ENCODE measurements at places on chromosomes 11 and 22. TPM values are rescaled to one million over a fixed set of nuclear protein-coding genes. Genes with fewer than 3 reads are reported as not detected.

NFAM1 gene
- 0.03 TPM for polyA plus RNA-seq

C11orf21 gene
- 0.08 TPM for polyA plus RNA-seq

GGTLC3 gene
- 0.22 TPM for polyA plus RNA-seq

OR51B5 gene
- polyA plus RNA-seq: 0.16 TPM

SEPTIN3 gene
- polyA plus RNA-seq: 0.08 TPM

NCAM1 gene
- polyA plus RNA-seq: 0.05 TPM

OR5M10 gene
- not detected for polyA plus RNA-seq

DNA sequence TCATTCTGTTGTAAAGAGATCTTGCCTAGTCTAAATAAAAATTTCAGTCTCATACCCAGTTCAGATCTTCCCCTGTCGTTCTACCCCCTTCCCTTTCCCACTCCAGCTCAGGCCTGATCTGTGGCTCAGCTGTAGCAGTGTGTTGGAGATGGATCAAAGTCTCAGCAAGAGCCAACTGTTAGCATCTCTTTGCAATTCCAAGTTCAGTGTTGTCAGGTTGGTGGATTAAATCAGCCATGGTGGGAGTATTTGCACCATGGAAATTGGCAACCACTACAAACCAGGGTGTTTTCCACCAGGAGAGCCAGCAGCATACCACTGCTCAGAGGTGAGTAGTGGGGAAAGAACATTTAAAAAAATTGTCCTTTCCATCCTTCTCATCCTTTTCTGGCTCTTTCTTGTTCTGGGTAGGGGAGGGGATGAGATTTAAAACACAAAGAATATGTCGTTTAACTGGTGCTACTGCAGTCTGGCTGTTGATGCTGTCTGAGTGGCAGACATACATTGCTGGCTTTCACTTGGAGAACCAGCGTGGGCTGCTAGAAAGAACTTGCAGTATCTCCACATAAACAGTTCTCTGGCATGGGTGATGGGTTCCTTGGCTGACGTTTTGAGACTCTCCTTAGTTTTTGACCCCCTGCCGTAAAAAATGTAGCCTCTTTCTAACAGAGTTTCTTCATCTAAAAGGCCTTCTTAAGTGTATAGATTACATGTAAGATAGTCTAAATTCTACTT is 514.1 kb downstream of the RAB38 start:
- DNase-seq: no peak

GRCh38 chr11:63849691-63850090 is 10.8 kb downstream of the MARK2 start:
- no peak for DNase-seq

DNA sequence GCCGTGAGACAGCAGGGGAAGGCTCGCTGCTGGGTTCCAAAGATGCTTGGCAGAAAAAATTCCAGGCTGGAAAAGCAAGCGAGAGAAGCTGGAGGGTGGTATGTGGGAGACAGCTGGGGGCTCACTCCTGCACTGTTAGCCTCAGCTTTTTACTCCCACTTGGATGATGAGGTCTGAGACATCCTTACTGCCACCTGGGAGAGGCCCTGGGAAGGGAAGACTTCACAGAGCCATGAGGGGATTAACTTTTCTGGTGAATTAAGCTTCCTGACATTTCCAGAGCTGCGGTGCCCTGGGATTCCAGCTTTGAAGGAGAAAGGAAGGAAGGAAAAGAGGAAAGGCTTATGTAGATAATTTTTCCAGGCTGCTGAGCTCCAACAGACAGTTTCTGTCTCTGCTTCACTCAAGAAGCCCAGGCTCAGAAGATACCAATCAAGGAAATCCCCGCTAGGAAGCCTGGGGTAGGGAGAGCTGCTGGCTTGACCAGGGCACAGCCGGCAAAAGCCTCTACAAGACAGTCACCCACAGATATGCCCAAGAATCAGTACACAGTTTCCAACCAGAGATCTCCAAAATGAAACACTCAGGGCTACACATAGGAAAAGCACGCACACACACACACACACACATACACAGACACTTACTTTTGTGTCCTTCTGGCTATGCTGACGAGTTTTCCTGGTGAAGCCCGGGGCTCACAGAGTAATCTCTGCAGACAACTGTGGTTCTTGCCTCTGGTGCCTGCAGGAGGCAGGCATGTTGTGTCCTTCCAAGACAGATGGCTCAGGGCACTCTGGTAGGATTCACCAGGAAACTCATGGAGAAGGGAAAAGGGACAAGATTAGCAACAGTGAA is 907 bp downstream of the MCHR1 start:
- DNase-seq: no peak

GRCh38 chr11:65160643-65161042 is 9.4 kb upstream of the SPDYC start:
- DNase-seq: no peak

- DNase-seq: no peak
Observed at GRCh38 chr11:21625982-21626381, 566.9 kb upstream of the ANO5 start.

DNA sequence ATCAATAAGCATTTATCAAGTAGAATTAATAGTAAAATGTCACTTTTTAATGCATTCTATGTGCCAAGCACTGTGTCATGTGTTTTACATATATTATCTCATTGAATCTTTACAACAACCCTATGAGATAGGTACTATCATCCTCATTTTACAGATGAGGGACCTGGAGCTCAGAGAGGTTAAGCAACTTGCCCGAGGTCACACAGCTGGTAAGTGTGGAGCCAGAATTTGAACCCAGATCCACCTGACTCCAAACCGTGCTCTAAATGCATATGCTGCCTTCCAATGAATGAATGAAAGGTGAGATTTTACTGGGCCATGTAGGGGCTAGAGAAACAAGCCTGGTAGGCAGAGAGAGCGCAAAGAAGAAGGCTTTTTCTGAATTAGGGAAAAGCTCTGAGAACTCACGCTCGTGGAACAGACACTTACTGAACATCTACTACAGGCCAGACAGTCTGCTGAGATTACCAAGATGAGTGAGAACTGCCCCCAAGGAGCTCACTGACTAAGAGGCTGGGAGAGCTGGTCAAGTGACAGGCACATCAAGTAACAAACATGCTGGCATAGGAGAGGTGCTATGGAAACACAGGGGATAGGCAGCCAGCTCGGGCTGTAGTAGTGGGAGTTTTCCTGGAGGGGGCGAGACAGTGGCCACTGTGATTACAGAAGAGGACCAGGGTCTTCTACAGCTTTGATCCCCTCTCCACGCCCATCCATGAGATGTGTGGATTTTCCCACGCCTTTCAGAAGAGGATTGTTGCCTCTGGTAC is 4.4 kb downstream of the ABCG4 start:
- no peak for DNase-seq

DNA sequence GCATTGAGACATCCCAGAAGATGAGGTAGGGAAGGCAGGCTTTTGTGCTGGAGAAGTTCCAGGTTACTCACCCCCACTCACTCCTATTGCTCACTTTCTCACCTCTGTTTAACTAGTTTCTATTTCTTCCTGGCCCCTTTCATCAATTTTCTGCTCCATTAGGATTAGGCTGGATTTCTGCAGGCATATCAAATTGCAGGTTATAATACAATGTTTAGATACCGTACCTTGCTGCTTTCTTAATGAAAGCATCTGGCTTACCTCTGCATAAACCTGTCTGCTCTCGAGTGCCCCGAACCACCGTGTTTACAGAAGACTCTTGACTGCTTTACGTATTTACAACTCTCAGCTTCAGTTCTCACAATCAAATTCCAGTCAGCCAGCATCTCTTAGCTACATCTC is 173.7 kb downstream of the ADAMTS15 start:
- no peak for DNase-seq

DNA sequence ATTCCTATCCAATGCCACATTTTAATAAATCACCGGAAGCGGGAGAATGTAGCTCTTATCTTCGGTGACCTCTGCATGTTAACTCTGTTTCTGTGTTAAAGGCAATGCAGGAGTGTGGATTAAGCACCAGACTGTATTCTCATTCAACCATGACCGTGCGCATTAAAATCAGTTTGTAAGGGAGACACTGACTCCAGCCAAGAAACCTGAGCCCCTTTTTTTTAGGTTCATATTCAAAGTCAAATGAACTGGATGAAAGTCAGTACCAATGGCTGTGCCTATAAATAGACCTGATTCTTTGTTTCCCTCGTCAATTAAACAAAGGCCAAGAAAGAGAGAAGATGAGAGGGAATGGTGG is 32.2 kb downstream of the C11orf91 start:
- DNase-seq: no peak

- DNase-seq: no peak
Observed at GRCh38 chr11:86143087-86144030, 74.5 kb upstream of the PICALM start.

DNA sequence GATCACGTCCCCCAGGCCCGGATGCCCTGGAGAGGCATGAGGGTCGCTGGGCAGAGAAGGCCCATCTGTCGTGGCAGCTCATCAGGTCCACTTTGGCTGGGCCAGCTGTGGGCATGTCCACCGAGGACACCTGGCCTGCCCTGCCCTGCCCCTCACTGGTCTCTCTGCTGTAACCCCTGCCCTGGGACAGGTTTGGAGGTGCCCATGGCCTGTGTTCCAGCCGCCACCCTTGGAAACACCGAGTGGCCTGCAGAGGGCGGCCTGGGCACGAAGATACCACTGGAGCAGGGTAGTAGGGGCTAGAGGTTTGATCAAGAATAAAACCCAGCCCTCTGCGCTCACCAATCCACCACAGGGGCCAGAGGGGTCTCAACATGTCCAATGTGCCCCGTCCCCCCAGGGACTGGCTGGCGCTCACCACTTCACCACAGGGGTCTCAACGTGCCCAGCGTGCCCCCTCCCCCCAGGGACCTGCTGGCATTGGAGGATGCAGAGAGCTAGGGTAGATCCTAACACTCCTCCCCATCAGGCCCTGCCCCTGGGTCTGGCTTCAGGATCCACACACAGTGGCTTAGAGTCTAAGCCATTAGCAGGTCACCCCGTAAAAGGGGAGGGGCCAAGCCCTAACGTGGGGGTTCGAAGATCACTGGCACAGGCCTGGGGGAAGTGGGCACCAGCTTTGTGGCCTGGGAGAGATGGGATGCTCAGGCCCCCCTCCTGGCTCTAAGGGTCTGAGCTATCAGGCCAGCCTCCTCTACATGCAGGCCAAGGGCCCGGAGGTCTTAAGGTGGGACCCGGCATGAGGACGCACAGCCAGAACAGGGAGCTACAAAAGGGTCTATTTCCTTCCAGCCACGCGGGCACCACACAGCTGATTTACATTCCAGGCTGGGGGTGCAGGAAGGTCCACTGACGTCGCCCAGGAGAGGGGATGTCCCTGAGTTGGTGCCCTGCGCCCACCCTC is 1.3 kb upstream of the HDAC10 start:
- DNase-seq: peak; percentile 39

DNA sequence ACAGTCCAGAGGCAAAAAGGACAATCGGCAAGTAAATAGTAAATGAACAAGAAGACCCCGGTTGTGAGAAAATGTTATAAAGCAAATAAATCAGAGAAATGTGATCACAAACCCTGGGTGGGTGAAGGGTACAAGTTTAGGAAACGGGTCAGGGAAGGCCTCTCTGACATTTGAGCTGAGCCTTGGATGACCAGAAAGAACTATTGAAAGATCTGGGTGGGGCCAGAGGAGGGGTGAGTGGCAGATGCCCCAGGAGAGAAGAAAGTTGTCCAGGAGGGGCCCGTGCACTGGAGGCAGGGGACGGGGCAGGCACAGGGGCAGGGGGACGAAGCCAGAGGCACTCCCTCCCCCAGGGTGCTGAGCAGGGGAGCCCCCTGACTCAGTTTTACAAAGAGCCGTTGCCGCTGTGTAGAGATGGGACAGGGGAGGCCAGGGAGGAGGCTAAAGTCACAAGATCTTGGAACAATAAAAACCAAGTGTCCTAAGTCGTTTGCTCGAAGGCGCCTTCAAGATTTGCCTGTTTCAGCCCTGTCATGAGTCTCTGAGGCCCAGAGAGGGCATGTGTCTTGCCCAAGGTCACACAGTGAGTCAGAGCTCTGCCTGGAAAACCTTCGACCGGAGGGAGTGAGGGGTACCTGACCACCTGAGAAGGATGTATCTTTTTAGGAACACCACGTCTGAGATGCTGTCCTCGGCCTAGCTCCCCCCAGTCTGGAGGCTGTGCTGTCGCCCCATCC is 10.8 kb upstream of the PDGFB start:
- no peak for DNase-seq

GRCh38 chr22:48187356-48187755 is 1424.9 kb downstream of the TBC1D22A start:
- no peak for DNase-seq

DNA sequence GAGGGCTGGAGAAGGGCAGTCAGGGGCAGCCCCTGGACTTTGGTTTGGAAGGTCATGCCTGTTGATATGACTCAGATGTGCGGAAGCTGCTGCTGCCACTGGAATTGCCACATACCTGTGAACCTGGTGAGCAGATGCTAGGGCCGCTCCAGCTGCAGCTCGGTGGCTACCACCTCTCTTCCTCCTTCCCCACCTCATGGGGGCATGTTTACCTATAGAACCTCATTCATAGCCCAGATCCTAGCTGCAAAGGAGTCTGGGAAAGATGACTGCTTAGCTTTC is 17.5 kb upstream of the TSPAN18 start:
- peak; percentile 74 for DNase-seq

- DNase-seq: no peak
Observed at GRCh38 chr22:44535362-44536095, 37.5 kb upstream of the RTL6 start.

DNA sequence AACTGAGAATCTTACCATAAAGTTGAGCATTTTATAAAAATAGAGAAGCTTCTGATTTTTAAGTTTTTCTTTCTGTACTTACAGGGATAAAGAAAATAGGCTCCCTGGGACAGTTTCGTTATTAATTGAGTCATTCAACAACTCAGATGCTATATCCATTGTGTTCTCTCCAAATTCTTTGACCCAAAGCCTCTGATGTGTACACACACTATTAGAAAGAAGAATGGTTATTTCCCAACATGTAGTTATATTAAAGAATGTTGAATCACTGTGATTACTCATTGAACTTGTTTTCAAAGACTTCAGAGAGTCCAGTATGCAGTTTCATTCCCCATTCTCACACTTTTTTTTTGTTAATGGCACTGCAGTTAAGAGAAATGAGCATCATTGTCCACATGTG is 734.3 kb upstream of the ARHGAP42 start:
- no peak for DNase-seq

GRCh38 chr11:12802418-12803085 is 128.3 kb downstream of the TEAD1 start:
- peak; percentile 99 for DNase-seq

DNA sequence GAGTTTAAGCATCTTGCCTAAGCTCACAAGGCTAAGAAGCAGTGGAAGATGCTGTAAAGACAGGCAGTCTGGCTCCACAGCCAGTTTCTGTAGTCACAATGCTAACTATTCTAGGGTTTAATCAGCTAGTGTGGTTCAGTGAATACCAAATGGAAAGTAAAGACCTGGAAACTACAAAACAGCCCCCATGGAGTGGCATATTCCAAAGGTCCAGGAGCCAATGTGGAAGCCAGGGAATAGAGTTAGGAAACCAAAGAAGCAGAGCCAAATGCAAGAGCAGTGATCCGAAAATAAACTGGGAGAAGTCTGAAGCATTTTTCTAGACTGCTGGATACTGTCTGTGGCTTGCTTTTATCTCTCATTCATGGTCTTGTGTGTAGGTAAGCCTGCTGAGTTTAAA is 731.2 kb upstream of the ANO5 start:
- no peak for DNase-seq

DNA sequence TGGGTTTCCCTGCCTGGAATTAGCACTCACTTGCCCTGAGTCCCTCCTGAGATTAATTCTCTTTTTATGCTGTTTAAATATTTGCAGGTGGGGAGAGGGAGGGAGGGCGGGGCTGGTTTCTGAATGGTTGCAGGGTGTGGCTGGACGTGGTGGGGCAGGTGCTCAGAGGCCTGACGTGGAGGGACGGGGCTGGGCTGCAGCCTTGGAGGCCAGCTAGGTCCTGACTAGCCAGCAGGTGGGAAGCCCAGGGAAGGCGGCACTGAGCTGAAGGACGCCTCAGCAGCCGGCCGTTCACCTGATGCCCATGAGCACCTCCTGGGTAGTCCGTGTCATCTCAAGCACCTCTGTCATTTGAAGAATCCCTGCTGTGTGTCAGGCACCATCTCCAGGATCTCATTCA is 21.3 kb downstream of the SGSM1 start:
- DNase-seq: no peak
